ENCODE measurements at places on chromosomes 3 and 15.

DNA sequence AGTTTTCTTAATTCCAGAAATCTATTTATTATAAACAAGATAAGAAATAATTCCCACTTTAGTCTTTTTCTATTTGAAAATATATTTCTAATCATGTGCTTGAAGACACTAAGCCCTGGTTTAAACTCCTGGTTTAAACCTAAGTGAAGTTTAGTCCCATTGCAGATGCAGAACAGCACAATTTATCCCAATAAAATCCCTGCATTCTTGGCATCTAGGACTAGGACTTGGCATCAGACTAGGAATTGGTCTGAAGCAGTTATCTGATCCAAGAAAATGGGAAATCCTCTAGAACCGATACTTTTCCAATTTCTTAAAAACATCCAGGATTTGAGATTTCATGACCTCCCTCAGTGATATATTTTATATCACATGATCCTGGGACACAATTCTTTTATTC lies 168.8 kb upstream of the VEPH1 start:
- no peak for DNase-seq

DNA sequence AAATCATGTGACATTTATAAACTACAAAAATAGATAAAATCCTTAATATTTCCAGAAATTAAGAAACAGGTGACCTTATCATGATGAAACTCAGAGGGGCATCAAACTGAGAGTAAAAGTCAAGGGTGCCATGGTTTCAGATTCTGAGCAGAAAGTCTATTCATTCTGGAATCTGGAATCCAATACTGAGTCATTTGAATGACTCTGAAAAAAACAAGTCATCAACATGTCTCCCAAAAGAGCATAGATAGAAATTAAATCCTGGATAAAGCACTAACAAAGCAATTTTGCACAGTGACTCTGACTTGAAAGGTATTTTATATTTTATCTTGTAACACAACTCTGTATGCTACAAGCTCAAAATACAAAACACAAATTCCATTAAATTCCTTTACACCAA lies 23.4 kb downstream of the STAC start:
- DNase-seq: no peak

- no peak for DNase-seq
Measured at GRCh38 chr3:167940241-167940640, 155.5 kb downstream of the GOLIM4 start.

- no peak for DNase-seq
Measured at GRCh38 chr3:4986175-4986781, 7.0 kb downstream of the BHLHE40 start.

DNA sequence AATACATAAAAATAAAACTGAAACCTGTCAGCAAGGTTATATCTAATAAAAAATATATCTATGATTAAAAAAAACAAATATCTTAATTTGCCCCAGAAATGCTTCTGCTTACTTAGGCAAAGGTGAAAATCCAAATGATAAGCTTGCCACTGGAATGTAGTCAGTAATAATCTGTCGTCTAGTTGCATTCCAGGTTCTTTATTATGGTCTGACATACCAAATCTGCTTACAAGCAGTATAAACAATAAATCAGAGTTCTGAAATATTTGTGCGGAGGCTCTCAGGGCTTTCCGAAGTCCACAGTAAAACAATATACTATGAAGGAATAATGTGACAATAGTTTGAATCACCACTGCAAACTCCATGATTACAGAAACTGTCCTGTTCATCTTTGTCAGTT lies 1133.5 kb downstream of the ROBO1 start:
- DNase-seq: no peak

GRCh38 chr15:63083541-63083940 lies 38.1 kb upstream of the LACTB start:
- peak; percentile 29 for DNase-seq
